Thyroid gland (tissue), 4 donors: ENCODE measurements at places on chromosomes 11 and 22.
A peak's percentile ranks its signal among the peaks of the same experiment; 100 is the strongest.

- DNase-seq: no peak
Observed at GRCh38 chr11:6571434-6572008, 31.9 kb downstream of the RRP8 start.

- DNase-seq: peak; percentile 61
Observed at GRCh38 chr22:37559901-37560607, at the start of gene CDC42EP1. CDC42EP1 (plus strand) TSS chr22:37560480; CDS start chr22:37566350, 5,870 bp downstream.

- no peak for DNase-seq
Observed at GRCh38 chr11:81237139-81237538, 1496.5 kb downstream of the FAM181B start.

GRCh38 chr11:130096823-130097222 is 27.1 kb downstream of the APLP2 start:
- no peak for DNase-seq

- DNase-seq: no peak
Observed at GRCh38 chr22:26354707-26355106, 74.4 kb upstream of the ASPHD2 start.

GRCh38 chr11:656426-656825 is 19.4 kb downstream of the DRD4 start:
- DNase-seq: no peak

DNA sequence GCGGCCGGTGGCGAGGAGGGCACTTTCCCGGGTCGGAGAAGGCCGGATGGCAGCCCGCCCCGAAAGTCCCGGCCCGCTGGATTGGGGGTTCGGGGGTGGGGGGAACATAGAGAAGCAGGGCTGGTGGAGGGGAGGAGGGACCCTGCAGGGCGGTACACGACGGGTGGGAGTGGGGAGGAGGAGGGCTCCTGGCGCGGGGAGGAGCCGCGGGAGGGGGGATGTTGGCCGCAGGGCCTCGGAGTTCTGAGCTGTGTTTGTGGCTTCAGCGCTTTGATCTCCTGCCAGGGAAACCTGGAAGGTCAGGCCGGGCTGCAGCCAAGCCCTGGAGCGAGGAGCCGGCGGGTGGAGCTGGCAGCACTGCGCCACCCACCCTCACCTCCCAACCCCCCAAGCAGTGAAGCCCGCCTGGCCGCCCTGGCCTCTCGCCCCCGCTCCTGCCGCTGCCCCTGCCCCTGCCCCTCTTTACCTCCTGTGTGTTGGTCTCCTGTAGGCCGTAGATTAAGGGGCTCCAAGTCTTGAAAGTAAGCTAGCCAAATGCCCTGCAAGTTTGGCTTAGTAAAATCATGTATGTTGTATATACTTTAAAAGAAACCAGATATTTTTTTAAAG is 30.9 kb downstream of the C22orf31 start:
- peak; percentile 96 for DNase-seq

GRCh38 chr22:25627271-25627852 is 62.9 kb downstream of the GRK3 start:
- DNase-seq: no peak

- DNase-seq: peak; percentile 32
Observed at GRCh38 chr22:49937758-49938564, 19.5 kb downstream of the CRELD2 start.

- no peak for DNase-seq
Observed at GRCh38 chr11:70313945-70314344, 43.5 kb downstream of the PPFIA1 start.

DNA sequence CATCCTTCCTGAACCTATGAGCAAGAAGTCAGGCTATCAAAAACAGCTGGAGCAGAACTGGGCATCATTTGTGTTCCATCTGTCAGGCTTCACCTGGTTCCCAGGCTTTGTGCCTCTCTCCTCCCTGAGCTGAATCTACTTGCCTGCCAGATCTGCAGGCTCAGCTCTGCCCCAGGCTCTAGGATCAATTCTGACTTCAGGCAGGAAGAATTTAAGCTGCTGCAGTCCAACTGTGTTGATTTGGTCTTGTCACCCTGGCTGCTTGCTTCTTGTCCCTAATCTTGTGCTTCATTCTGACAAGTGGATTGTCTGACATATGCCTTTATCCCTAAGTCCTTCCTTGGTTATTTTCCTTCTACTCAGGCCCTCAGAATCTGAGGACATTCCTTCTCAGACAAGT is 31.6 kb upstream of the CADM1 start:
- DNase-seq: no peak

GRCh38 chr11:55634813-55635212 is at the start of gene OR4P4:
OR4P4 (plus strand) TSS chr11:55635113.
- DNase-seq: no peak

DNA sequence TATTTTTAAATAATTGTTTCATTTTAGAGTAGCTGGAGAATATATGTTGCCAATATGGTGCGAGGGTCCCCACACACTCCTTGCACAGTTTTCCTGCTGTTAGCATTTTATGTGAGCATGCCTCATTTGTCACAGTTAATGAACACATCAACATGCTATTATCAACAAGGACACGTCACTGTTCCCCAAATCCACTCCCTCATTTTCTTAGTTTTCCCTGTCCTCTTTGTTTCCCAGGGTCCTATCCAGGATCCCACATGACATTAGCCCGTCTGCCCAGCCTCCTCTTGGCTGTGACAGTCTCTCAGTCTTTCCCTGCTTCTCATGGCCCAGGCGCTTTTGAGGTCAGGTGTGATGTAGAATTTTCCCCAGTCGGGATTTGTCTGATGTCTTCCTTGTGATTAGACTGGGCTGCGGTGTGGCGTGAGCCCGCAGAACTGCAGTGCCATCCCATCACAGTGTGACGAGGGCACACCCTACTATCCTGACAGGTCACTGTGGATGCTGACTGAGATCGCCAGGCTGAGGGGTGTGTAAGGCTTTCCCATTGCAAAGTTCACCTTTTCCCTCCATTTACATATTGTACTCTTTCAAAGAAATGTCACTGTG is 450.6 kb upstream of the B3GAT1 start:
- DNase-seq: no peak

- DNase-seq: no peak
Observed at GRCh38 chr11:130068546-130068985, 1.1 kb upstream of the APLP2 start.

DNA sequence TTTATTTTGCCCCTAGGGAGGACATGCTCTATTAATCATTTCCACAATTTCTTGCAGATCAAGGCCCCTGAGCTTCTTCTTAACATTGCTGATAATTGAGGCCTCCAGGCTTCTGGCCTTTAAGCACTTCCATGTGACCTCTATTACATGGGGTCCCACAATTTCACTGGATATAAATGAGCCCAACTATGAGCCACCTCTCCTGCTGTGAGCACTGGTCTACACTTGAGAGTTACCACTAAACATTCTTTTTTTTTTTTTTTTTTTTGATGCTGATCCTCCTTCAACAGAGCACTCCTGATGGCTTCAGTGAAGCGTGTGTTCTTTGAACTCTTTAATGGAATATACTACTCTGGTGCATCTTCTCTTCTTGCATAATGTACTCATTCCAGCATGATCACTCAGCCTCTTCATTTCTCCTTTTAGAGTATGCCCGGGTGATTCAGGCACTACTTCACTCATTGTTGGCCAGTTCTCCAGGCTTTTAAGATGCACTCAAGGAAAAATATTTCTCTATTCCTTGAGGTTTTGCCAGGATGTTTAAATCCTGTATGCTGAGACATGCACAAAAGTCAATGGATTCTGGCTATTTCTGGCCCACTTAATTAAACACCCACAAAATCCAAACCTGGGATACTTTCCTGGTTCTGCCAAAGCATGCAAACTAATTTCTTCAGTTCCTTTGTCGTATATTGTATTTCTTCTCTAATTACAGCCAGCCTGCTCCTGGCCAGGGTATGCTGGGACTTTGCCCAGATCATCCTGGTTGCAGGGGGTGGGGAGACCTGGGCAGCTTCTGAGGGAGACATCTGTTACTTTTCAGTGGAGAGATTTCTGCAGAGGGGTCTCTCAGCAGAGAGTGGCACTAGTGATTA is 257.8 kb upstream of the LUZP2 start:
- peak; percentile 32 for DNase-seq

- peak; percentile 23 for DNase-seq
Observed at GRCh38 chr22:39149915-39150847, 2.3 kb downstream of the CBX7 start.
